ENCODE measurements at places on chromosomes 13 and 19.

GRCh38 chr13:98909016-98909415 is 68.8 kb downstream of the DOCK9 start:
- peak; percentile 68 for DNase-seq

GRCh38 chr19:15169541-15170285 is 31.1 kb downstream of the NOTCH3 start:
- no peak for DNase-seq

- DNase-seq = peak; percentile 26
Observed at GRCh38 chr19:4014541-4015491, 7.3 kb downstream of the PIAS4 start.

- DNase-seq = no peak
Observed at GRCh38 chr13:54965881-54966280, 1937.3 kb downstream of the OLFM4 start.

- no peak for DNase-seq
Observed at GRCh38 chr13:25943658-25944057, 108.2 kb downstream of the SHISA2 start.
